Pulmonary artery endothelial cell (primary cell): ENCODE measurements at places on chromosomes 1 and 21.

- DNase-seq: no peak
Observed at GRCh38 chr1:241465673-241466072, 53.9 kb downstream of the FH start.

DNA sequence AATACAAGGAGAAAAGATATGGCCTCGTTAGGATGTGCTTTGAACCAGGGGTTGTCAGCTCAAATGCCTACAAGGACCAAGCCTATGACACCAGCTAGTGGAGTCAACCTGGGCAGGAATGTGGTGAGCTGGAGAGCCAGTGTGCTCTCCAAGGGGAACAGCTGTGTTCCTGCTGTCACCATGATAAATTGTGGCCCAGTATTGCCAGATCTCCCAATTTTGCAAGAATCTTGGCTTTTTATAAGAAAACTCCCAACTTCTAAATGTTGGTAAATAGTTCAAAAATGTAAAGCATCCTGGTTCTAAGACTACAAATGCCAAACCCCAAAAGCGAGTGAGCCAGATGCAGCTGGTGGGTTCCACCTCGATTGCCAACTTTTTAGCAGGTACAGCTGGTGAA lies 391.1 kb downstream of the PLPP3 start:
- no peak for DNase-seq

DNA sequence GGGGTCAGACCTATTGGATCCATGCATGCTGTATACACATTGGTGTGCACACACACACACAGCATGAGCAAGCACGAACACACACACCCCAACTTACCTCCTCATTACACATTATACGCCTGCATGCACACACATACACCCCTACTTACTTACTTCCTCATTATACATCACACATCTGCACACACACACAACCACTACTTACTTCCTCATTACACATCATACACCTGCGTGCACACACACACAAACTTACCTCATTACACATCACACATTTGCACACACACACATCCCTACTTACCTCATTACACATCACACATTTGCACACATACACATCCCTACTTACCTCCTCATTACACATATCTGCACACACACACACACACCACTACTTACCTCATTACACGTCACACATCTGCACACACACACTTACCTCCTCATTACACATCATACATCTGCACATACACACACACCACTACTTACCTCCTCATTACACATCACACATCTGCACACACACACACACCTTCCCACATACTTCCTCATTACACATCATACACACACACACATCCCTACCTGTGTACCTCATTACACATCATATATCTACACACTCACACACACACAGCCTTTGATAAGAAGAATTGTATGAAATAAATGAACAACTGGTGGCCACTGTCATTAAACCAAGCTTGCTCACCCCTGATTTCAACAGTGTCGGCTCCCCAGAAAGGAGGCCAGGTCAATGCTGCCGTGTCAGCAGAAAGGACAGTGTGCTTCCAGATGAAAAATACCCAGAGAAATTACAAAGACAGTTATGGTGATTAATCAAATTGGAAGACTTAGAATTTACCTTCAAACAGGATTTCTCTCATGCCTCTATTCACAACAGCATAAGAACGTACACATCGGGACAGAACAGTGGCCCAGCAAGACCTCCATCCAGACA lies 117.8 kb downstream of the SETD4 start:
- no peak for DNase-seq

DNA sequence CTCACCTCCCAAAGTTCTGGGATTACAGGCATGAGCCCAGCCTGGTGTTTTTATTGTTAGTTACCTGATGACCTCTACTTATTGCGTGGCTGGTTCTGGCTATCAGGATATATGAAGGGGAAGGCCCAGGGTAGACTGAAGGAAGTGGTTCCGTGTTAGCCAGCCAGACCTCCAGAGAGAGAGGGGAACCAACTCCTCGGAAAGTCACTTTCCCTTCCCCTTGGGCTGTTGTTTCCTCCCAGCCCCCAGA lies 2.5 kb upstream of the RCSD1 start:
- DNase-seq: no peak

DNA sequence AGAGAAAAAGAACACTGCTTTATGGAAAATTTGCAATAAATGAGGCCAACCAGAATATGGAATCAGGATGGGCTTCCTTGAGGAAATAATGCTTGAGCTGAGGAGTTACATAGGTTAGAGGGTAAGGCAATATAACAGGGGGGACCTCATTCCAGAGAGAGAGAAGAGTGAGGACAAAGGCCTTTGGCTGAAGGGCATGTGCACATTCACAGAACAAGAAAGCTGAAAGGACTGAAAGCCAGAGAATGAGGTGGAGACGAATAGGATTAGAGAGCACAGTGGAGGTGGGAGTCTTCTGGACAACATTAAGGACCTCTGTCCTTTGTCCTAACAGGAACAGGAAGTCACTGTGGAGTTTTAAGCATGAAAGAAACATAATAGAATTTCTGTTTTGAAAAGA lies 60.7 kb upstream of the MROH9 start:
- no peak for DNase-seq

DNA sequence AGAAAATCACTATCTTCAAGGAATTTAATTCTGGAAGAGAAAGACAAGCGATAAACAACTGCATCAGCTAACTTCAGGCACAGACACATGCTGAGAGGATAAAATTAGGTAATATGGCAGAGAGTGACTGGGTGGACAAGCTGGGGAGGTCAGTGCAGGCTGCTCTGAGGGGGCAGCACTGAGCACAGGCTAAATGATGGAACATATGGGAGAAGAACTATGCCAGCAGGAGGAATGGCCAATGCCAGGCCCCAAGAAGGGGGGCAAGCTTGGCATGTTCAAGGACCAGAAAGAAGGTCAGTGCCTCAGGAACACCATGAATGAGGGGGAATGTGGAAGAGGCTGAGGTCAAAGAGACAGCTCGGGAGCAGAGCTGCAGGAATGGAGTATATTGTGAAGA lies 190.7 kb upstream of the MAP1LC3C start:
- DNase-seq: no peak
